Activated gamma-delta T cell treated with anti-CD3 and anti-CD28 coated beads, Interleukin-2, amount 50 U/mL, for 16 hours (primary cell): ENCODE measurements at places on chromosomes 13 and 19.
A peak's percentile ranks its signal among the peaks of the same experiment; 100 is the strongest.

GRCh38 chr13:40126306-40127085, 471.0 kb downstream of the COG6 start:
- no peak for DNase-seq

DNA sequence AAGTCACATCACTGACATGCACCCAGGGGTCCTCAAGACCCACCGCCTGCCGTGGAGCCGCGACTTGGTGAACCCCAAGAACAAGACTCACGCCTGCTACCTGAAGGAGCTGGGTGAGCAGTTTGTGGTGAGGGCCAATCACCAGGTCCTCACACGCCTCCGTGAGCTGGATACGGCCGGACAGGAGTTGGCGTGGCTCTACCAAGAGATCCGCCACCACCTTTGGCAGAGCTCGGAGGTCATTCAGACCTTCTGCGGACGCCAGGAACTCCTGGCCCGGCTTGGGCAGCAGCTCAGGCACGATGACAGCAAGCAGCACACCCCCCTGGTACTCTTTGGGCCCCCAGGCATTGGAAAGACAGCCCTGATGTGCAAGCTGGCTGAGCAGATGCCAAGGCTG, 29.7 kb downstream of the NWD1 start:
- no peak for DNase-seq

GRCh38 chr13:33610438-33611120, 207.4 kb upstream of the RFC3 start:
- peak; percentile 12 for DNase-seq

- DNase-seq, result no peak
Measured at GRCh38 chr13:99864627-99864990, 107.0 kb downstream of the ZIC5 start.

DNA sequence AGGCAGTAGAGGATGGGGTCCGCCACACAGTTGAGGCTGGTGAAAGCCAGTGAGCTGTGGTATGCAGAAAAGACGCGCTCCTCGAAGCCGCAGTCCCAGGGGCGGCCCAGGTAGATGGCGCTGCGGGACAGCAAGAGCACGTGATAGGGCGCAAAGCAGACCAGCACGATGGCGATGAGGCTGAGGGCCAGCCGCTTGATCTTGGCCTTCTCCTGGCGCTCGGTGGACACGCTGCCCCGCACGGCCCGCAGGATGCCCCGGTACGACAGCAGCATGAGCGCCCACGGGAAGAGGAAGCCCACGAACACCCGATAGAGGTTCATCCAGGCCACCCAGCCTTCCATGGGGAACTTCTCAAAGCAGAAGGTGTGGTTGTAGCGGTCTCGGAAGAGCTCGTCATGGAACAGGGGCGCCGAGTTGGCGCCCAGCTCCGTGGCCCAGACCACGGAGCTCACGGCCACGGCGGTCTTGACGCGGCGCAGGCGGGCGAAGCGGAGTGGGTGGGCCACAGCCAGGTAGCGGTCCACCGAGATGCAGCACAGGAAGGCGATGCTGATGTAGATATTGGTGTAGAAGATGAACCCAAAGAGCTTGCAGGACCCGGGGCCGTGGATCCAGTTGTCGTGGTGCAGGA, 6.5 kb upstream of the OPA3 start:
- DNase-seq, result no peak

DNA sequence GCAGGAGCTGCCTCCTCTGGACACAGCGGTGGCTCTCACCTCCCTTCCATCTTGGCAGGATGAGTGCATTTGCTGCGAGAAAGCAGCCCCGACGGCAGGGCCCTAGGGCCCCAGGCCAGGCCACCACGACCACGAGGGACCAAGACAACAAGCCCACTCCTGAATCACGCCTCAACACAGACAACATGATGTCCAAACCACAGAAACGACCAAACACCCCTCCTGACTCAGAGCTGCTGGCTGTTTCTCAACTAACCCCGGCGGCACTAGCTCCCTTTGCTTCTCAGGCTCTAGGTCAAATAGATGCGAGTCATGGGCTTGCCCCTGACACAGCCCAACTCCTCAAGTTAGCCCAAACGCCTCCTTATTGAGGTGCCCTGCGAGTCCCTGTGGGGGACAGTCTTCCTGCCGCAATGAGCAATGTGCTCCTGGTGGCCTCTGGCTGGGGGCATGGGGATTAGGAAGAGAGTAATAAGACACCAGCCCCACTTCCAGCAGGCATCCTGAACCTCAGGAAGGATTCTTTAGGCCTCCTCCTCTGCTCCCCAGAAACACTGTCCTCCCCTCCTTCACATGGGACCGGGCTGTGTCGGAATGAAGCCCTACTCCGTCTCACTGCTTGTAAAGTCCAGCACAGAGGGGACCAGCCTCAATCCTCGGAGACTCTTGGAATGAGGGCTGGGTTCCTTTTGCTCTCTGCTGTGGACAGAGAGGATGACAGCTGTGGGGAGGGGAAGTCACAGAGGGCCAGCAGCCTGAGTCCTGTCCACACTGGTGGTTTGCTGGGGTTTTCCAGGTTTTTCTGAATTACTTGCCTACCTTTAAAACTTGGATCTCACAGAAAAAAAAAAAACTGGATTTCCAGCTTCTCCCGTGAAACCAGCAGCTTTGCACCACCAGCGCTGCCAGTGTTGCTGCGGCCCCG, 6.9 kb upstream of the ATF5 start:
- no peak for DNase-seq

GRCh38 chr13:94389604-94390351, 89.7 kb downstream of the DCT start:
- no peak for DNase-seq

- DNase-seq, result no peak
Measured at GRCh38 chr13:112455476-112456059, 79.4 kb downstream of the SPACA7 start.

DNA sequence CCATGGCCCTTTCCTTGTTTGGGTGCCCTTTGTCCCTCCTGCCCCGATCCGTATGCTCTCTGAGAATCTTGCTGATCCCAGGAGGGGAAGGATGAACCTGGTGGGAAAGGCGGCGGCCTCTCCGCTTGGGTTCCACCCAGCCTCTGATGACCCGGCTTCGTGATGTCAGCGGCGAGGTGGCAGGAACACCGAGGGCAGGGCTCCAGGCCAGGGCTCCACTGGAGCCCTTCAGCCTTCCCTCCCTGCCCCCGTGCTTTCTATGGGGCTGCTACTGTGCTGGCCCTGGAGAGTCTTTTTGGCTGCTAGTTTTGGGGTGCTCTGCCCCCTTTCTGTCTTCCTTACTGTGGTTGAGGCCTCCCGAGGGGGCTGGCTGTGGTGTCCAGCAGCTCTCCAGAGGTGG, 11.9 kb upstream of the LIN7B start:
- DNase-seq, result no peak

GRCh38 chr13:111270126-111270525, 50.3 kb upstream of the TEX29 start:
- DNase-seq, result no peak

- no peak for DNase-seq
Measured at GRCh38 chr19:13291913-13292312, 141.7 kb downstream of the IER2 start.

DNA sequence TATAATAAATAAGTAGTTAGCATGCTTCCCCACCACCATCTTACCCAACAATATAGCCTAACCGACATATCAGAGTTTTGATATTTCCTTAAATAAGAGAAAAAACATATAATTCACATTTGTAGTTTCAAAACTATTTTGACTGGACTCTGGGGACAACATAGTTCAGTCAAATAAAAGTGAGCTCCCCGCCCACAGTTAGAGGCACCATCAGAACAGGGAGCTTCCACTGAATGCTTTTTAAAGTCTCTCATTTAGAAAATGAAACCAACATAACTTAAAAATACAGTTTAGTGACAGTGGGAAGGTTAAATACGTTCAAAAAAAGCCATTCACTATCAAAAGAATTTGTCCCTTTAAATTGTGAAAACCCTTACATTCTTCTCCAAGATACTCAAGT, 92.8 kb downstream of the EPSTI1 start:
- no peak for DNase-seq

DNA sequence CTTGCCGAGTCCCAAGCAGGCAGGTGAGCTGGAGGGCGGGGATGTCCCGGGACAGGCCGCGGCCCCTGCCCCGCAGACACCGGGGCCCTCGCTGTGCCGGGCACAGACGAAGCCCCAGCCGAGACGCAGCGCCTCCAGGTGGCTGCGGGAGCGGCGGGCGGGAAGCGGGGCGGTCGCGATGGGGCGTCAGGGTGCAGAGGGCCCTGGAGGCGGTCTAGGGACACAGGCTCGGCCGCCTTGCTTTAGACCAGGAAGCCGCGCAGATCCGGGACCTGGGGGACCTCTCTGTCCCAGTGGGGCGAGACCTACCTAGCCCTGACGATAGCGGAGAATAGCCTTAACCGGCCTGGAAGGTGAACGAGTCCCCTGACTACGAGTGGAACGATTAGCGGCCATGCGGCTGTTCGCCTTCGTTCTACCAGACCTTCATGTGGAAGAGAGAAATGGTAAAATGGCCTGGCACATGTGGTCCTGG, 4.2 kb upstream of the ZNF564 start:
- no peak for DNase-seq

DNA sequence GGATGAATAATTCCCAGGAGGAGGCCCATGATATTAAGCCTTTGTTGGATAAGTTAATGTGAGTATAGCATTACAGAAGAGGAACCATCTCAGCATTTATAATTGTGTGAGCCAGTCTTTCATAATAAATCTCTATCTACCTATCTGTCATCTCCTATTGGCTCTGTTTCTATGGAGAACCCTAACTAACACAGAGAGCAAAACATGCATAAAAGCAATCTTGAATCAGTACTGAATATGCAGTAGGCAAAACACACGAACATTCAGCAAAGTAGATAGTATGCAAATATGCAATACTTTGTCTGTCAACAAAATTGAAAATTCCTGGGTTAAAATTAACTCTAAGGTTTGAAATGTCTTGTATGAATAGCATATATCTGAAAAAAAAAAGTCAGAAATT, 966.3 kb downstream of the DIAPH3 start:
- DNase-seq, result no peak

DNA sequence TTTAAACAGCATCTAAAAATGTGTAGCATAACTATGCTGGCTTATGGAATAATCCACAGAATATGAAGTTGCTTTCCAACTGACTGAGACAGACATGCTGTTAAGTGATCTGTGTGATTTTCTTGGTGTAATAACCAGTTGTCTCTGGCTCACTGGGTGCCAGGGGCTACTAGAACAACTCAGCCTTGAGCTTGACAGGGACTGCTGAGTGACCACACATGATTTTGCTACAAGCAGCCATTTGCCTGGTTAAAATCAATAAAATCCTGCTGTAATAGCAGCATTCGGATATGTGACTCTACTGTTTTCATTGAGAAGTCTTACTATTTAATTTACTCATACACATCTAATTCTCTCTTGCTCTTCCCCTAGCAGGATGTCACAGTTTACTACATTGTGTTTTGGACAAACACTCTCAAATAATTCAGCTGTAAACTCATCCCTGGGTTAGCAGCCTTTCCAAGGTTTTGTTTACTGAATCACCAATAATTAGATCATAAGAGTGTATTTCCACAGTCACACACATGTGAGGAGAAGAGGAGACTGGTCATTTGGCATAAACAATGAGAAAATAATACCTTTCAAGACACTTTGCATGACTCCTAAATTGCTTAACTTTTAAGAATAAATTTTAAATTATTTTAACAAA, 426.2 kb downstream of the PCDH9 start:
- DNase-seq, result no peak

DNA sequence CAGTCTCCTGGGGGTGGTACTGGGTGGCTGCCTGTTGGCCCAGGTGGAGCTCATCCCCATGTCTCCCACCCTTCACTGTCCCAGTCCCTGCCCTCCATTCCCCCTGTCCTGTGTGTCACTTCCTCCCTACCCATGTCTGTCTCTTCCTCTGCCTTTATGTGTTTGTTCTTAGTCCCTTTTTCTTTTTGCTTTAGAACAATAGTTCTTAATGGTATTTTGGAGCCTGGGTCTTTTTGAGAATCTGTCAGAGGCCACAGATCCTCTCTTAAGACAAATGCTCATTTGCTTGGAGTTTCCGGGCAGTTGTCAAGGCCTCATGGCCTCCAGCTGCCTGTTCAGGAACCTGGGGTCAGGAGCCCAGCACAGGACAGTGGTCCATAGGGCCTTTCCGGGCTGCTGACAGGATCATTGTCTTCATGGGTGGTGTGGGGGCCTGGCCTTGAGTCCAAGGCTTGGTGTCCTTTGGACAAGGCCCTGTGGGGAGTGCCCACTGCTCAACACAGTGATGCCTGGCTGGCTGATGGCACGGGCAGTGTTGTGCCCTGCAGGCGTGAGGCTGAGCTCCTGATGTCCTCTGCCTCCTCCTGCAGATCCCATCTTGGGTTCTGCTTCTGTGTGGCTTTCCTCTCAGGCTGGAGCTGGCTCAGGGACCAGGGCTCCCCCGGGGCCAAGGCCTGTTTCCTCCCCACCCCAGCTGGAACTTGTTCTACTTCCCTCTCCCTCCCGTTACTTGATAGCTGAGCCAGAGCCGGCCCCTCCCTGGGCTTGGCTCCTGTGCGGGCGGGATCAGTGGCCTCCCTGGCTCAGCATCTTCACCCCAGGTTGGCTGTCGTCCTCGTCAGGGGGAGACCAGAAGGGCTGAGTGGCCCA, 3.5 kb downstream of the EGLN2 start:
- DNase-seq, result no peak

GRCh38 chr13:79079351-79079839, 326.7 kb downstream of the RBM26 start:
- no peak for DNase-seq

DNA sequence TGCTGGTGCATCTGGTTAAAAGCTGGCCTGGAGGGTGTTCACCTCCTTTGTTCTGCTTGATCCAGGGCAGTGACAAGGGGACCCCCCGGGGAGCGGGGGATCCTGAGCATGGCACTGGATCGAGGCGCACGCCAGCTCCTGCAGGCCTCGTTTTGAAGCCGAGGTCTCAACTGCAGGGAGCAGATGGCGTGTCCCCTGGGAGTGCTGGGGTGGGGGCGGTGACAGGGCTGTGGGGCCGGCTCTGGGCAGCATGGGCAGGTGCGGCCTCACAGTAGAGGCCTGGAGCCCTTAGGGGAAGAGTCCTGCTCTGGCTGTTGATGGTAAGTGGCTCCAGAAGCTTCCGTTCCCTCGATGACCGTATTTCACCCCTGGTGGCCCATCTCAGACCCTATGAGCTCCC, 51.8 kb downstream of the CRTC1 start:
- no peak for DNase-seq

GRCh38 chr19:36051236-36051635, 2.8 kb downstream of the THAP8 start:
- DNase-seq, result no peak

DNA sequence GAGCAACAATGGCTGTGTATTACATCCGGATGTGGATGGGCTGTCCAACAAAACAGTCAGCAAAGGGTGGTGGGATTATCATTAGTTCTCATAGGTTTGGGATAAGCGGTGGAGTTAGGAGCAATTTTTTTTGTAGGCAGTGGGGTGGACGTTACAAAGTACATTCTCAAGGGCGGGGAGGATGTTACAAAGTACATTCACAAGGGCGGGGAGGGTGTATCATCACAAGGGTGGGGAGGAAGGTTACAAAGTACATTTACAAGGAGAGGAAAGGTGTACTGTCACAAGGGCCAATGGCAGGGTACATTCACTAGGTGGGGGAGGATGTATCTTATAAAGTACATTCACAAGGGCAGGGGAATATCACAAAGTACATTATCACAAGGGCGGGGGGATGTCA, 20.8 kb upstream of the ZNF561 start:
- no peak for DNase-seq

GRCh38 chr19:50854636-50855410, at the start of gene KLK3:
TSS of gene KLK3 (plus strand) at chr19:50854915. CDS start at chr19:50854956, 41 bp downstream.
- DNase-seq, result no peak

- no peak for DNase-seq
Measured at GRCh38 chr13:102830646-102831045, 15.2 kb upstream of the ERCC5 start.
